Activated CD4-positive, alpha-beta T cell treated with anti-CD3 and anti-CD28 coated beads, Interleukin-2, amount 50 U/mL, for 24 hours (primary cell): ENCODE measurements at places on chromosomes 1 and 21.

- no peak for DNase-seq
Measured at GRCh38 chr1:44270686-44271628, 57.7 kb downstream of the DMAP1 start.

DNA sequence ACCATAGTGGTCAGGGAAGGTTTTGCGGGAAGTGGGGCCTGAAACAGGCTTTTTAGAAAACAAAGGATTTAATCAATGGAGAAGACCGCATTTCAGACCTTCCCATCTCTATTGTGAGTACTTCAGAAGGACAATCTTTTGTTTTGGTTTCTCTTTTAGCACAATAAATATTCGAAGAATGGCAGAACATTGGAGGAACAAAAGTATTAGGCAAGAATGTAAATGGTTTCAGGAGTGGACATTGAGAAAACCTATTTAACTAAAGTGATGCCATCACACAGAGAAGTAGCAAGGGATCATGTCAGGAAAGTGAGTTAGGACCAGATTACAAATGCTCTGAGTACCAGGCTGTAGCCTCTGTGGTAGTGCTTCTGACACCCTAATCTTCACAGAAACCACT is 26.8 kb upstream of the UBE2U start:
- DNase-seq: no peak

GRCh38 chr1:192724670-192725069 is 84.2 kb upstream of the RGS2 start:
- no peak for DNase-seq

DNA sequence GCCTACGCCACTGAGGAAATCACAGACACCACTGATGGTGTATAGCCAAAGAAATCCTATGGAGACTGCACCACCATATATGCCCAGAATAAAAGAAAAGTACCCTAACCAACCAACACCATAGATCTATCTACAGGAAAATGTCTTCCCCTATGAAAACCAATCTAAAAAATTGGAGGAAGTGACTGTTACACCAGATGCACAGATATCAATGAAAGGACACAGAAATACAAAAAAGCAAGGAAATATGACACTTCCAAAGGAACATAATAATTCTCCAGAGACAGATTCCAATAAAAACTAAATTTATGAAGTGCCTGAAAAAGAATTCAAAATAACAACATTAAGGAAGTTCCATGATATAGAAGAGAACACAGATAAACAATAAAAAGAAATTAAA is 56.8 kb upstream of the BCL10 start:
- DNase-seq: no peak

GRCh38 chr1:27519331-27520258 is 29.6 kb upstream of the WASF2 start:
- no peak for DNase-seq

GRCh38 chr1:165119086-165119485 is 237.4 kb downstream of the LMX1A start:
- no peak for DNase-seq
